Osteocyte (in vitro differentiated cells): ENCODE measurements at places on chromosomes 3 and 15. TPM values are rescaled to one million over a fixed set of nuclear protein-coding genes. Genes with fewer than 3 reads are reported as not detected.

DNA sequence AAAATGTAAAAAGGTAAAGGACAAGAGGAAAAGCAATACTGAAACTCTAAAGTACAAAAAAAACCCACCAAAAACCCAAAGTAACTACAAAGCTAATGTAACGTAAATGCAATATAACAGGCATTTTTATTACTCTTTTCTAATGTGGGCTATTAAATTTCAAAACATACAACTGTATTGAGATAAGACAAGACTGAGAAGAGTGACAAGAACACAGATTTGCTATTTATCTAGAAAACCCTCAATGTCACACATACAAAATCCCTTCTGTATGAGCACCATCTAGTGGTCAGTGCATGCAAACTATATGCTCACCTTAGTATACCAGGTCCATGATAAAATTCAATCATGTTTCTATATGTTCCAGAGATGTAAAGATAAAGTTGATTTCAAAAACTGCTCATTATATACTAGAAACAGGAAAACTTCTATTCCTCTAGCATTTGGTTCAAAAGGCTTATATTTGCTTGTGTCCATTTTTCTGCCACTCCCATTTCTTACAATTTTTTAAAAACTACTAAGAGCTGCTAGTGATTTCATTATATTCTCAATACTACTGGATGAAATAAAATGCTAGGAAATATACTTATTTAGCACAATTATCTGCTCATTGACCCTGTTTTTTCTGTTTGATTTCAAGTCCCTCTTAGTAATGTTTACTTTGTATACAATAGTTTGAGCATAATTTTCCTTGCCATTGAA lies 111.4 kb downstream of the DLG1 start:
- H3K4me3 ChIP-seq = no peak overlapping the region
- peaks cover 25% of the 10 kb centered on the region for H3K4me1 ChIP-seq
- no peaks in the 10 kb centered on the region for H3K27me3 ChIP-seq
- H3K36me3 ChIP-seq = peaks cover 6% of the 10 kb centered on the region

- no peak for DNase-seq
- H3K4me1 ChIP-seq = no peaks in the 10 kb centered on the region
- H3K27me3 ChIP-seq = peaks cover 2% of the 10 kb centered on the region
- H3K36me3 ChIP-seq = no peaks in the 10 kb centered on the region
- no peak overlapping the region for H3K27ac ChIP-seq
Observed at GRCh38 chr3:108380128-108380795, 83.9 kb downstream of the HHLA2 start.

DNA sequence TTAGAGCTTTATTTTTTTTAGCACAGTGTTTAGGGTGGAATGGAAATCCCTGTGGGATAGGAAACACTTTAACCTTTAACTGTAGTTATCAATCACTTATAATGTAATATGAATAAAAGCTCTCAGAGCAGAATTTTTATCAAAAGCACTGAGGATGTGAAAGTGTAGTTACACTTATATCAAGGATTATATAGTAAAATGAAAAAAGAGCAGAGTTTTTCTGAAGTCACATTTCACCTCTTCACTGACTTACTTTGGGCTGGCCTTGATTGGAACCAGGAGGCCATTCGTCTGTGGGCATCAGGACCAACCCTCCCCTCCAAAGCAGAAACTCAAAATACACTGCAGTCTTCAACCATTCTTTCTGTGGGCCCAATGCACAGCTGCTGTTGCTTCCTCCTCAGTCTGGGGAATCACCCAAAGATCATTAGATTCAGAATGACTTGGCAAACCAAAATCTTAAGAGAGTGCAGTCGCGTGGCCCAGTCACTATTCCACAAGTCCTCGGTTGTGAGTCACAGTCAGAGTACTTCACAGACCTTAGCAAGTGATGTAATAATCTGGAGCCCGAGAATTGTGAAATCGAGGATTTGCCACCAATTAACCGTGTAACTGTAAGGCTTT lies 132.6 kb upstream of the COL8A1 start:
- H3K27ac ChIP-seq = peak overlapping the region; percentile 93
- H3K27me3 ChIP-seq = no peaks in the 10 kb centered on the region
- H3K4me3 ChIP-seq = no peak overlapping the region
- peaks cover 14% of the 10 kb centered on the region for H3K36me3 ChIP-seq

DNA sequence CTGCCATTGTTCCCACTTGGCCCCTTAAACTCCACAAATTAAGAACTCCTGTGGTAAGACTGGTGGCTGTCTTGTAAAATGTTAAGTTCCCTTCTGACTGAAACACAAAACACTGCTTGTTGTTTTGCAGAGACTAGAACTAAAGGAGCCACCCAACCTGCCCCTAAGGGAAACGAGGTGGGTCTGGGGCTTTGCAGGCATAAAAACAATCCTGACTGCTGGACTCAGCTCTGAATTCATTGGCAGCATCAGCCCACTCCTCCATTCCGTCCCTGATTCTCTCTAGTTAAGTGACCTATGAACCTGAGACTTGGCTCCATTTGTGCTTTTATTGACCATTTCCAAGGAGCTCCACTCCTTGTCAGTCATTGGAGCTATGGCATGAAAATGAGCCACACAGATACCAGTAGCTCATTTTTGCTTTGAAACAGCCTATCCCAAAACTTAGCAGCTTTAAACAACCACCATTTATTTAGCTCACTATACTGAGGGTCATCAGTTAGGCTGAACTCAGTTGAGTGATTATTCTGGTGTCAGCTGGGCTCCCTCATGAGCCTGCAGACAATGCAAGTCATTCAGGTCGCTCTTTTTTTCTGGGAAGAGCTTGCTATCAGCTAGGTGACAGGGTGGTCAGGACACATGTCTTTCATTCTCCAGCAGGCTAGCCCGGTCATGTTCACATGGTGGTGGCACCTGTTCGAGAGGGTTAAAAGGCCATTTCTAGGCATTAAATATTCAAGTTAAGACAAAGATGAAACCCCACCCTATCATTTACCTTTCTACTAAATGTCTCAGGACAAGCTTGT lies 175.1 kb upstream of the CTNNB1 start:
- H3K27ac ChIP-seq = no peak overlapping the region
- DNase-seq = no peak

GRCh38 chr3:137360531-137361201 lies 402.9 kb downstream of the IL20RB start:
- H3K4me1 ChIP-seq = no peaks in the 10 kb centered on the region
- H3K27ac ChIP-seq = no peak overlapping the region
- H3K4me3 ChIP-seq = no peak overlapping the region
- H3K27me3 ChIP-seq = no peaks in the 10 kb centered on the region

DNA sequence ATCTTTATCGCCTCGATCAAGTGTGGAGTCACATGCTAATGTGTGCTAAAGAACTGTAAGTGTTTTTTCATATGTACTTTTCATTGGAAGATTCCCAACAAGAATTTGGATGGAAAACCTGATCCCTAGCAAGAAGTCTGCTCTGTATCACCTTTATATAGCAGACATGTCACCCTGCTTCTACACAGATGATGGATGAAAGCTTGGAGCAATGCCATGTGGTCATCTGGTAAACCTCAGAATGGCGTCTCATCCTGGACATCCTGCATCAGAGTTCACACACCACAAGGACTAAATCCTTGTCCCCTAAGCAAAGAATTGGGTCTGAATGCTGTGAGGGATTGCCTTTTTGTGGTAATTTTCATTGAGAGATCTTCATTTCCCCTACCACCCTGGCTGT lies 42.1 kb upstream of the CTDSPL start:
- no peak overlapping the region for H3K27ac ChIP-seq
- no peaks in the 10 kb centered on the region for H3K27me3 ChIP-seq
- H3K36me3 ChIP-seq = peaks cover 19% of the 10 kb centered on the region
- H3K4me1 ChIP-seq = peaks cover 2% of the 10 kb centered on the region

DNA sequence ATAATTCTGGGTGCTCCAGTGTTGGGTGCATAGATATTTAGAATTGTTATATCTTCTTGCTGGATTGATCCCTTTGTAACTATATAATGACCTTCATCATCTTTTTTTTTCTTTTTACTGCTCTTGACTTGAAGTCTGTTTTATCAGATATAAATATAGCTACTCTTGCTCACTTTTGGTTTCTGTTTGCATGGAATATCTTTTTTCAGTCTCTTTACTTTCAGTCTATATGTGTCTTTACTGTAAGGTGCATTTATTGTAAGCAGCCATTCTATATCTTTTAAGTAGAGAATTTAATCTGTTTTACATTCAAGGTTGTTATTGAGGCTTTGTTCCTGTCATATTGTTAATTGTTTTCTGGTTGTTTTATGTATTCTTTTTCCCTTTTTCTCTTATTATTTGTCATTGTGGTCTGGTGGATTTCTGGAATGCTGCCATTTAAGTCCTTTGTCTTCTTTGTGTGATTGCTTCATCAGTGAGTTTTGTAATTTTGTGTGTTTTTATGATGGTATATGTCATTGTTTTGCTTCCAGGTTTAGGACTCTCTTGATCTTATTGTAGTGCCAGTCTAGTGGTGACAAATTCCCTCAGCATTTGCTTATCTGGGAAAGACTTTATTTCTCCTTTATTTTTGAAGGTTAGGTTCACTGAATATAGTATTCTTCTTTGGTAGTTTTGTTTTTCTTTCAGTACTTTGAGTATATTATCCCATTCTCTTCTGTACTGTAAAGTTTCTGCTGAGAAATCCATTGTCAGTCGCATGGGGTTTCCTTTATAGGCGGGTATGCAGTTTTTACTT lies 8.3 kb upstream of the PRR23C start:
- no peaks in the 10 kb centered on the region for H3K27me3 ChIP-seq
- no peaks in the 10 kb centered on the region for H3K36me3 ChIP-seq
- H3K4me1 ChIP-seq = no peaks in the 10 kb centered on the region
- DNase-seq = no peak
- no peak overlapping the region for H3K27ac ChIP-seq

The WDR93 gene
- 0.19 TPM in 1 of 2 replicates, not detected in the other for total RNA-seq

The CYP11A1 gene
- total RNA-seq = not detected in 2 replicates

The P2RY12 gene
- total RNA-seq = not detected in 2 replicates
